SK-N-SH (cell line): ENCODE measurements at places on chromosomes 6 and 20. TPM values are rescaled to one million over a fixed set of nuclear protein-coding genes. Genes with fewer than 3 reads are reported as not detected.

SLC26A8 gene
- not detected in 2 replicates for polyA plus RNA-seq

MAP7 gene
- 0.76 and 0.97 TPM in 2 replicates for polyA plus RNA-seq

NEU1 gene
- polyA plus RNA-seq, result 42.2 and 43.0 TPM in 2 replicates

KCNK5 gene
- 0.03 TPM in 1 of 2 replicates, not detected in the other for polyA plus RNA-seq

TBX18 gene
- 19.3 and 29.8 TPM in 2 replicates for polyA plus RNA-seq
